ENCODE measurements at places on chromosomes 7 and 10.

- DNase-seq, result no peak
These were observed 49.6 kb downstream of the ASB13 start for GRCh38 chr10:5616836-5617235.

DNA sequence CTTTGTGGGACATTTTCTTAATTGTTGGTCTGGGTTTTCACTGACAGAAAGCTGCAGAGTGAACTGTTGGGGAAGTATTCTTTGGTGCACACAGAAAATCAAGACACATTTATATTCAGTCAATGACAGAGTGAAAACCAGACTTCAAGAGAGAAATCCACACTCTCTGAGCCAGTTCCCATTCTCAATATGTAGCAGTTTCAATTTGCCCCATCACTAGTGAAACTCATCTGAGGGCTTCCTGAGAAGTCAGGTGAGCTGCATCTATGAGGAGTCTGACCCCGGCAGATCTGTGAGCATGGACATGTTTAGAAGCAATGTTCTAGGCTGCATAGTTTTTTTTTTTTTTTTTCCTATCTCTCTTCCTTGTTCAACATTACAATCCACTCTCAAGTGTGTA is 163.7 kb upstream of the AHR start:
- DNase-seq, result no peak

DNA sequence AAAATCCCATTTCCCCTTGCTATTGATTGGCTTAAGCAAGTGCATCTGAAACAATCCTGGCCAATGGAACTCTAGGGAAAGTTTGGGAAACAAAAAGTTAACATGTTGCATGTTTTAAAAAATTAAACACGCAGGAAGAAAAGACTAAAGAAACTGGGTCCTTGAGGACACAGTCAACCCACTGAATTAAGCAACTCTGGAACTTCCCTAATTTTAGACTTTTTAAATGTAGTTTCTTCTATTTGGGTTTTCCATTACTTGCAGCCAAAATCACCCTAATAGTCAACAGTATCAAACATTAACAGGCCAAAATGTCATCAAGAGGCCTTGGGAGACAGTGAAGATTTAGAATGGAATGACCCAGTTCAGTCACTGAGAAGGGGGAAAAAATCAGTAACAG is 40.6 kb downstream of the OSBPL3 start:
- DNase-seq, result no peak

GRCh38 chr10:129833994-129834739 is 129.9 kb downstream of the EBF3 start:
- DNase-seq, result no peak

- DNase-seq, result no peak
These were observed 23.9 kb downstream of the LRRC4 start for GRCh38 chr7:128007303-128007680.

DNA sequence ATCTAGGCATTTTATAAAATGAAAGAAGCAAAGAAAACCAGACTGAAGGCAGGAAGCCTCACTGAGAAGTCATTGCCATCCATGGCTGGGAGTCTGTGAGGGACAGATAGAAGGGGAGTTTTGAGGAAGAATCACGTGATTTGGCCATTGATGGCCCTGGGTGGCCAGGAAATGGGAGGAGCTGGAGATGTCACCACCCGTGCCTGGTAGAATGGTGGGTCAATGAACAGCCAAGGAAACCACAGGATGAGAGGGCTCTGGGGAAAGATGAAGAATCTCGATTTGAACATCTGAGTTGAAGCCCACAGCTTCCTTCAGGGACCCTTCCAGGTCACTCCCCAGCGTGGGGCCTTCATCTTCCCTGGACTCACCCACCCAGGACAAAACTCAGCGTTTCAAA is 103.3 kb upstream of the CHST15 start:
- no peak for DNase-seq

DNA sequence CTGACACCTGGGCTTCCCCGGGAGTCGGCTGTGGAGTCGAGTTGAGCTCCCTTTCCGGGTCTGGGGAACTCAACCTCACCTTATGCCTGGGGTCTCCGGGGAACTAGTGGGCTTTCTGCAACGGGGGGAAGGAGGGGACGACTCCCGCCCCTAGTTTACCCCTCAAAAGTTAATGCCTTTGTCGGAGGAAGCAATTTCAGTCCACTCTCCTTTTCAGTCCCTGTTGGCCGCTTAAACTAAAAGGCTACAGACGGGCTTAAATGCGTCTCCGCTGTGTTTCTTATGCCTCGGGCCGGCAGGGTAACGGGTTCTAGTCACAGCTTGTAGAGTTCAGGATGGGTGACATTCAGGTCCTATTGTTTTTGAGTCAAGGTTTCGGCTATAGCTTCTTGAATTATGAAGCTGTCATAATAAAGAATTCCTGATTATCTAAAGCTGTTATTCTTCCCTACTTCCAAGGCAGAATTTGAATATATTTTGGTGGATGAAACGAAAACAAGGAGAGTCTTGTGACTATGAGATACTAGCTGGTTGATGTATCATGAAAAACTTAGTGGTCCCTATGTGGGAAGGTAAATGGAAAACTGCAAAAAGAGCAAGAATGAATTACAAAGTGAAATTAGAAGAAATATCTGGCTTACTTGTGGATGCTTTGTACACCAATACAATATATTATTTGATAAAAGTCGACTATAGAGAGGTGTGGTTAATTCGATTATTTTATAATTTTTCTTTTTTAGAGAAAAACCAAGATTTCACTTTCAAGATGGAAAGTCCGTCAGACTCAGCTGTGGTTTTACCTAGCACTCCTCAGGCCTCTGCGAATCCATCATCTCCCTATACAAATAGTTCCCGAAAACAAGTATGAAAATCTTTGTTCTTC is 495 bp downstream of the SFR1 start:
- DNase-seq, result no peak

DNA sequence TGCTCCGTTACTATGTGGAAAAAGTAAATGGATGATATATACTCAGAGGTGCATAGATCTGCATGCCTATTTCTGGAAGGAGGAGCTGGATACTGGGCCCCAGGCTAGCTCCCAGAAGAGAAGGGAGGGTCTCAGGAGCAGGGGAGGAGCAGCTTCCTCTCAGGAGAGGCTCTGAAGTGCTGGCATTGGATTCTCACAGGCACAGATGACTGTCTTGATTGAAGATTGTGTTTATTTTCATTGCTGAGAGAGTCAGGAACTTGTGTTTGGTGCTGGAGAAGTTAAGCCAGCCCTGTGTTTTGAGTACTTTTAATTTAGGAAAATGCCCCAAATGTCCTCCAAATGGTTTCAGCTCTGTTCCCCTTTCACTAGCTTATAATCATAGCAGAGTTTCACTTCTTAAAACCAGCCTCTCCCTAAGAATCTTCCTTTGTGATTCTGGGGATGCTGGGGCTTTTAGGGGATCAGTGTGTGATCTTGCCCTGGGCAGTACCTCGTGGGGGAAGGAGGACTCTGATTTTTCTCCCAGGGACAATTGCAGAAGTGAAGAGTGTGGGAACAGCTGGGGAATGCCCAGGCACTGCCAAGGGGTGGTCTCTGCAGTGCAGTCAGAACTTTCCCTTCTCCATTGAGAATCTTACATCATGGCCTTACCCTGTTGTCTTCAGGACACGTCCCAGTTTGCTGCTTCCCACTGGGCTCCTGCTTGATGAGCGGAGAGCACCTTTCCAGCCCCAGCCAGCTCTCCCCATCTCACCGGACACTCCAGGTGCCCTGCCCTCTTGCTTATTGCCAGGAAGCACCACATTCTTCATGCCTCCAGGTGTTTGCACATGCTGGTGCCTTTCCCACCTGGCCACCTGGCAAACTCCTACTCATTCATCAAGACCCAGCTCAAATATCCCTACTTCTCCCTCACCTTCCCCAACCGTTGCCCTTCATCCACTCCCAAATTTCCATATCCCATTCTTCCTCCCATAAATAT is 102.8 kb downstream of the ARHGAP22 start:
- no peak for DNase-seq

DNA sequence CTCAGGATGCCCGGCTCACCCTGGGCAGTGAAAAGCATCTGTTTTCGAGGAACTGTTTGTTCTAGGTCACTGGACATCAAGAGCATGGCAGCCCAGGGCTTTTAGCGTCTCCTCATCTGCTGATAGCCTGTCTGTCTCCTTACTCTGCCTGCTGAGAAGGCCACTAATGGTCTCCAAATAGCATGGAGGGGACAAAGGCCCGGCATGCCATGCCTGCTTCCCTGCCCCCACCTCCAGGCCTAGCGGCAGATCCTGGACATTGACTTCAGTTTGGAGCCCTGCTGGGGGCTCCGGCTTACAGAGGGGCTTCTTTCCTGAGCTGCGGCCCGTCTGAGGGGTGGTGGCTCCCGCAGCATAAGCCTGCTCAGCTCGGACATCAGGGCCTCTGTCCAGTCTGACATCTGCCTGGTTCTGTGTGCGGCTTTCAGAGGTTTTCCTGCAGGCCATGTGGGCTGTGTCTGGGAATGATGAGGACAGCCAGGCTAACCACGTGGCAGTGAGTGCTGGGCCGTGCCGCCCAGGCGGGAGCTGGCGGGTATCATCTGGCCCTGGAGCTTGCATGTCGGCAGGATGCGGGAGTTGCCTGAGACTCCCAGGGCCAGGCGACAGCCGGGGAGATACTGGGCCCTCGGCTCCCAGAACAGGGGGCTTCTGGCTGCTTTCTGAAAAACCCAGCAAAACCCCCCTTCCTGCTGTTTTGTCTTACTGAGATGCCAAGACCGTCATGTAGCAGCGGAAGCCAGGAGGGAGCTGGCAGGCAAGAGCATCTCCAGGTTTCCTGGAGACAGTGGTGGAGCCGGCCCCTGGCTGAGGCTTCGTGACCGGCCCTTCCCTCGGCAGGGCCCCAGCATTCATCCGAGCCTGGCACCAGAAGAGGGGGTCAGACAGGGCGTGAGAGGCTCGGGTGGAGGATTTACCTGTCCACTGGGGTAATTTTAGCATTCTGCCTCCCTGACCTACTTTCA is 9.2 kb downstream of the PFKFB3 start:
- DNase-seq, result no peak

DNA sequence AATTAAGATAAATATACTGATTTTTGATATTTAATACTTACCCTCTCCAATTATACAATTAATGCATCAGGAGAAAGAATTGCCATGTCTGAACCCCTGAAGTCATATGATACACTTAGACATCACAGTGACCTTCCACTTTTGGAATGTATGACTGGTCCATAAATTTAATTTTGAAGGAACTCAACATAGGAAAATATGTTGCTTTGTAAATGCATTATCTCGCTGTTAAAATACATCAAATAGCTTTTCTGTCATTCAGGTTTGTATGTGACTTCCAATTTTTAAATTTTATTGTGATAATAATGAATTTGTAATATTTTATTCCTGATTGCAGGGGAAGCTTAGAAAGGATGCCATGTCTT is 631.9 kb upstream of the ANKRD30A start:
- peak; percentile 24 for DNase-seq

GRCh38 chr7:99098286-99098823 is 45.6 kb downstream of the SMURF1 start:
- DNase-seq, result no peak

DNA sequence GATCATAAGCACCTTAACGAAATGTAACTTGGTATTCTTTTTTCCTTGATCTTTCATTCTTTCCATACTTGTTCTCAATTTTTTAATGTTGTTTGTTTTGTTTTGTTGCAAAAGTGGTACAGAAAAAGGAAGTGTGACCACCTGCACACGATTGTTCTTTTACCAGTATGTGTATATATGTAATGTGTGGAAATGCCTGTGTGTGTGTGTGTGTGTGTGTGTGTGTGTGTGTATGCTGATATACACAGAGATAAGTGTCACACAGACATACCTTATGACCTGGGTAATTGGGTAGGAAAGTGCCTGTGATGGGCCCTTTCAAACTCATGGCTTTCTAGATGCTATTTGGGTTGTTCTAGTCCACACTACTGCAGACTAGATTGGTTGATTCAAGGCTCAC is 14.0 kb downstream of the INHBA start:
- DNase-seq, result no peak

- DNase-seq, result no peak
These were observed 133.4 kb upstream of the CSTF2T start for GRCh38 chr10:51832652-51833383.

- no peak for DNase-seq
These were observed 44.5 kb upstream of the COL13A1 start for GRCh38 chr10:69757206-69757552.

DNA sequence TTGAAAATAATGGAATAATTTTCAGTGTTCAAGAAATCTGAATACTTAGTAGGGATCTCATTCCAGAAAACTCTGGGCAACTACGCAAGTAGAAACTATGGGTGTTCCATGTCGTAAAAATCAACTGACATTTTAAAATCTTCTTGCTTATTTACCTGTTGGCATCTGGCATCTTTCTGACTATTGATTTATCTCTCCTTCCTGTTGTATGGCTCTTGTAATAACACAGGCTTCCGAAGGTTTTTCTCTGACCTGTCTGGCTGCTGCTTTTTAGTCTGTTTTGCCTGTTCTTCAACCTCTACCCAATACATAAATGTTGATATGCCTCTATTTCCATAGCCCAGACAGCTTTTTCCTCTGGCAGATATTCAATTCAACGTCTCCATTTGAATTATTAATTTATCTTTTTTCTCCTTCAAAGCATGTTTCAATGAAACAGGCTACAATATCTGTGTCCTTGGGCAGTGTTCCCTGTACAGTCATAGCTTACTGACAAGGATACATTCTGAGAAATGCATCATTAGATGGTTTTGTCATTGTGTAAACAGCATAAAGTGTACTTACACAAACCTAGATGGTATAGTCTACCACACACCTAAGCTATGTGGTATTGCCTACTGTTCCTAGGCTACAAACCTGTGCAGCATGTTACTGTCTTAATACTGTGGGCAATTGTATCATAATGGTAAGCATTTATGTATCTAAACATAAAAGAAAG is 105.9 kb upstream of the ETV1 start:
- no peak for DNase-seq

DNA sequence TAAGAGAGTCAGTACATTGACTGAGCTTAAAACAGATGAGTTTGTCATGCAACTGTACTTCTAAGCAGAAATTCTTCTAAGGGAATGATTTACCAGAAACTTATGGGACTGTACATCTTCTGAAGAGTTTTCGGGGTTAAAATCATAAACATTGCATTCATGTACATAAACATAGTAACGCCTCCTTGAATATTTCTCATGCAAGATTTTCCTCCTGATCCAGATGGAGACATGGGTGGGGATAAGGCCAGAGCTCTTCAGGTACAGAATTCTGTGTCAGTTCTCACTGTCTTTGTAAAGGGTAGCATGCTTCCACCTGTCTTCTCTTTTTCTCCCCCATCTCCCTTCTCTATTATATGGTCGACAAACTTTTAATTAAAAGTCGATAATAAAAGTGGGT is 335.3 kb downstream of the ABCA13 start:
- no peak for DNase-seq

GRCh38 chr10:60704471-60704870 is 73.8 kb upstream of the CDK1 start:
- DNase-seq, result no peak

GRCh38 chr10:112517451-112517862 is 70.4 kb downstream of the VTI1A start:
- no peak for DNase-seq

- DNase-seq, result no peak
These were observed 49.5 kb upstream of the ZPBP start for GRCh38 chr7:50142425-50143017.

GRCh38 chr10:63753808-63754207 is 232.6 kb downstream of the REEP3 start:
- no peak for DNase-seq

- no peak for DNase-seq
These were observed 93.2 kb downstream of the UNCX start for GRCh38 chr7:1325646-1326510.

GRCh38 chr10:109902992-109903947 is 20.0 kb downstream of the XPNPEP1 start:
- no peak for DNase-seq

- DNase-seq, result no peak
These were observed 55.5 kb downstream of the AUTS2 start for GRCh38 chr7:69653806-69654205.

Data from amniotic stem cell (primary cell).